ENCODE measurements at places on chromosomes 3 and 15.
A peak's percentile ranks its signal among the peaks of the same experiment; 100 is the strongest.

- DNase-seq, result no peak
These were observed 9.0 kb downstream of the SSUH2 start for GRCh38 chr3:8635631-8636030.

GRCh38 chr15:77597804-77598453 is 34.8 kb downstream of the LINGO1 start:
- DNase-seq, result no peak

DNA sequence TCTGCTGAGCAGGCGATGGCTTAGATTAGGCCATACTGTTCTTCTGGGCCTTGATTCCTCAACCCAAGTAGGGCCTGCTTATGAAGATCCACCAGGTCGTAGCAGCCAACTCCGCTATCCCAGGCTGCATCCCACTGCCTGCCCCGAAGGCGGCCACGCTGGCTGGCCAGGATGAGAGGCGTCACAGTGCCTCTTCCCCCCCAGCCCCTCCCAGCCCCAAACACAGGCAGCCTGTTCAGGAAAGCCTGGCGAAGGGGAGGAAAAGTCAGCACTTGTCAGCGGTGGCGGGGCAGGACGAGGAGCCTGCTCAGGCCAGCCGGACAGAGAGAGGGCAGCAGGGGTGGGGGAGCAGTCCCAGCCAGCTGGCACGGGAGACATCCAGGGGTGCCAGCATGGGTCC is 11.2 kb downstream of the PTH1R start:
- no peak for DNase-seq

DNA sequence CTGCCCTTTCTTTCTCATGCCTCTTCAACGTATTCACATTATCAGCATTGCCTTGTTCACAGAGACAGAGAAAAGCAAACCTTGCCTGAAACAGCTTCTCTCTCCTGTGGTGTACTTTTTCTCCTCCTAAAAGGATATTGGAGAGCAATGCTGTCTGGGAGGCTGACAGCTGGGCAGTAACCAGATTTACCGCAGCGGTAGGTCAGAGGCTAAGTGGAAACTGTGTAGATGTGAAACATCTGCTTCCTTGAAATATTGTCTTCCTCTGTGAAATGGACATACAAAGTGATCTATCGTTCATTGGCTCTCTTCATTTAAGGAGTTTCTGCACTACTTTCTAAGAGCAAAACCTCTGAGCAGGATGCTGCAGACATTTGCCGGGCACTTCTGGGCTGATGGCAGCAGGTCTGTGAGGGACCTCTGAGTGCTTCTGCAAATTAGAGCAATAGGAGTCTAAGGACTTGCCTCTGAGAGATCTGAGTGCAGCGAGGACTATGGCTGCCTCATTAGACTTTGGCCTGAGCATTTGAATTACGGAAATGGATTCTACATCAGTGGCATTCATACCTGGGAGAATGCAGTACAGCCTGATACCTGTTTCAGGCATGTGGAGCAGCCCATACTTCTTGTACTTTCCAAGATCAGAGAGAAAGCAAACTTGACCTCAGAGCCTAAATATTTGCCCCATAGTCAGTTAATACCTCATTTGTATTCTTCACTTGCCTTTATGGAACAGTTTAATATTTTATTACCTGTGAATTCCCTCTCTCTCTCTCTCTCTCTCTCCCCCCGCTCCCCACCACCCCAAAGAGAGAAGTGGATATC is 260.5 kb upstream of the TPRG1 start:
- no peak for DNase-seq

DNA sequence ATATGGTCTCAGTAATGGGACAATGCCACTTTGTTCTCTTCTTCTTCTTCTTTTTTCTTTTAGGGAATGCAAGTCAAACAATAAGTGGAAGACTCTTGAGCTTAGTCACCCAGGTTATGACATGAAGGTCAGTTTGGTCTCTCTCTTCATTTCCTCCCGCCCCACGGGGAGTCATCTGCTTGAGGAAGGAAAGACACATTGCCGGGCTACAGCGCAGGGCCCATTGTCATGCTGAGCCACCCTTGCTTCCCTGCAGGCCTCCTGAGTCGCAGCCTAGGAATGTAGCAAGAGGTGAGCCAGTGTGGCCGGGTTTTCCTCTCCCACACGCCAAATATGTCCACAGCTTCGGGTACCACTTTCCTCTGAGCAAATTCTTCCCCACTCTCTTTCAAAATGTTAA is 47.6 kb downstream of the RAP2B start:
- DNase-seq, result no peak

DNA sequence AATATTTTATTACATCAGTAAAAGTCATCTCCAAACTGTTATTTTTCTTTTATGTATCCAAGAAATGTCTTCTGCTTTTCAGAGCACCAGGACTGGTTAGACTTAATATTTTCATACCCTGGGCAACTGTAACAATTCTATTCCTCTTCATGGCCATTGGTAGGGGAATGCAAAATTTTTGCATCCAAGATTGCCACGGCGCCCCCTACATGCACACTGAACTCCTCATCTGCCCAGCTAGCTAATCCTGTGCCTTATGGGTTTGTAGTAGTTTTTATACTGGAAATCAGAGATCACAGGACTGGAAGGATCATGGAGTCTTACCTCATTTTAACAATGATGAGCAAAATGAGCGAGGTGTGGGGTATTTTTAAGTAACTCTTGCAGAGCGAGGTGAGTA is 74.2 kb downstream of the CRTC3 start:
- no peak for DNase-seq

- no peak for DNase-seq
These were observed 66.8 kb downstream of the CHRNA7 start for GRCh38 chr15:32096916-32097617.

GRCh38 chr15:98855067-98855814 is 152.4 kb downstream of the PGPEP1L start:
- DNase-seq, result no peak

- DNase-seq, result no peak
These were observed 372.7 kb downstream of the SHQ1 start for GRCh38 chr3:72475258-72476138.

DNA sequence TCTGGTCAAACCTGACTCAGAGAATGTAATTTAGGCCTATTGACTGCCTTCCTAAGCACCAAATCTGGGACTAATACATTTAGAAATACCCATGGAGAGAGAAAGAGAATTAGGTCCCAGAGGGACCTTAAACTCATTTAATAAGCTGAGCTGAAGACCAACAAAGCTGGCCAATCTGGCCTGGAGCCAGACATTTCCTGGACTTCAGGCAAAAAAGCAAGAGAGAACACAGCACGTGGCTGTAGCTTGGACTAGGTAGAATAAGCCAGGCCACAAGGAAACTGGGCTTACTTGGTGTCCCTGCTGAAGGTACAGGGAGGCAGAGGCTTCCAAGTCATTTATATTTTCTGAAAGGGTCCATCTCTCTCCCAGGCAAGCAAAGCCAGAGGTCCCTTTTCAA is 88.1 kb downstream of the RTP4 start:
- DNase-seq, result no peak

GRCh38 chr3:49750056-49750455 is 26.3 kb upstream of the GMPPB start:
- DNase-seq, result no peak

- DNase-seq, result no peak
These were observed 25.8 kb upstream of the GOLGA6C start for GRCh38 chr15:75232252-75232813.

GRCh38 chr3:163951397-163951987 is 1126.8 kb downstream of the SI start:
- no peak for DNase-seq

- DNase-seq, result no peak
These were observed 14.9 kb upstream of the GRM2 start for GRCh38 chr3:51691949-51692348.

- DNase-seq, result no peak
These were observed 353.6 kb downstream of the ULK4 start for GRCh38 chr3:41608347-41608746.

DNA sequence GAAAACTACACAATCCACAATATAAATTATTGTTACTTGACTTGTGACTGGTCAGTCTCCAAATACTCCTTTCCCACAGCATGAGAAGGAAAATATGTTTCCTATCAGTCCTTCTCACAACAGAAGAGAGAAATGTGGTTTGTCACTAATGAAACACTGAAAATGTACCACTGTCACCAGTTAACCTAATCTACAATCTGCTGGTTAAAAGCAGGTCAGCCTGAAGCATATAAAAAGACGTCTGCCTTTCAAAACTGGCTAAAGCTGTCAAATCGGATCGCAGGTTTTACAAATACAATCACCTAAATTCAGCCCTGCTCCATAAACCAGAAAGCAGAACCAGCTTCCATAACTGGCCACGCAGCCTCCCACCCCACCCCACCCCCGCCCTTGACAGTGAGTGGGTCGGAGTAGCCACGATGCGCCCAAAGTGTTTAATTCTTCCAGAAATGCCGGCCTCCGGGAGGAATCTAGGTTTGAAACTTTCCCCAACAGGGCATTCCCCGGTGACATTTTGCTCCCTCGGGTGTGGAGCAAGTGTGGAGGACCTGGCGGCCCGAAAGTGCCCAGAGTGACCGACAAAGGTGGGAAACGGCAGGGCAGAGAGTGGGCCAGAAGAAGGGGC is 682 bp downstream of the ETFA start:
- DNase-seq, result no peak

- DNase-seq, result no peak
These were observed 49.2 kb downstream of the CTNNB1 start for GRCh38 chr3:41248525-41248924.

- no peak for DNase-seq
These were observed 66.3 kb downstream of the MEGF11 start for GRCh38 chr15:66187271-66187670.

GRCh38 chr3:133548090-133548489 is 25.4 kb upstream of the CDV3 start:
- no peak for DNase-seq

GRCh38 chr3:71991046-71991445 is 206.1 kb upstream of the PROK2 start:
- DNase-seq, result no peak

DNA sequence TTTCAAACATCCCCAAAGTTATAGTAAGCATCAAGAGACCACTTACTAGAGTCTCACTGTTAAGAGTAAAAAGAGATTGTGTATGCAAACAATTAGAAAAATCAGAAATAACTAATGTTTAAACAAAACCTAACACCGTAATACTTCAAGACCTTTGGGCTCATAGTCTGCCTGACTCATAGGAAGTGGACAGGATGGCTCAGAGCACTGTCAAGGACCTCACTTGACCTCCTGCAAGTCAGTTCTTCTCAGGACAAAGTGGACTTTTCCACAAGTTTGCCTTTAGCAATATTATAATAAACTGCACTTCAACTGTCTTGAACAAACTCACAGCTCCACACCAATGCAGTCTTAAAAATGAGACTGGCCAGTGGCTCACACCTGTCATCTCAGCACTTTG is 34.8 kb downstream of the IL12A start:
- DNase-seq, result no peak

- DNase-seq, result peak; percentile 37
These were observed 453.9 kb upstream of the PROK2 start for GRCh38 chr3:72238801-72239200.

DNA sequence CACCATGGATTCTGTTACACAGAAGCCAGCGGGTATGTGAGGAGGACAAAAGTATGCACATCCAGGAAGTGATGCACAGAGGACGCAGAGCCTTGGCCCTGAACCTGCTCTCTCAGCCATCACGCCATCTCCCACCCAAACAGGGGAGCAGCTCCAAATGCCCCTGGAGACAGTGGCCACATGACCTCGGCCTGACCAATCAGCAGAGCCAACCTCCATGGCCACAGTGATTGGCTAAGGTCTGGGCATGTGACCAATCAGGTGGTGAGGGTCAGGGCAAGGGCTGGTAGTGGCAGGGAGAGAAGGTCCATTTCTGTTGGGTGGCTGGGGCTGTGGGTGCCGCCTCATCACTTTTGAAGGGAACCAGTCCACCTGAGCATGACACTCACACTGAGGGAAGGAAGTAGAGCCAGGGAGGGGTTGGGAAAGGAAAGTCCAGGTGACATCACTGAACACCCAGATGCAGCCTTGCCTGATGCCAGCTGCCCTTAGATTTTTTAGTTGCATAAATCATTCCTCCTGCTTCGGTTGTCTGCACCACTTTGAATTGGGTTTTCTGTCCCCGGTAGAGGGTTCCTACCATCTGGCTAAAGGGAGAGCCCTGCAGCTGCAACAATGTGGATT is 70.3 kb upstream of the IQSEC1 start:
- no peak for DNase-seq

DNA sequence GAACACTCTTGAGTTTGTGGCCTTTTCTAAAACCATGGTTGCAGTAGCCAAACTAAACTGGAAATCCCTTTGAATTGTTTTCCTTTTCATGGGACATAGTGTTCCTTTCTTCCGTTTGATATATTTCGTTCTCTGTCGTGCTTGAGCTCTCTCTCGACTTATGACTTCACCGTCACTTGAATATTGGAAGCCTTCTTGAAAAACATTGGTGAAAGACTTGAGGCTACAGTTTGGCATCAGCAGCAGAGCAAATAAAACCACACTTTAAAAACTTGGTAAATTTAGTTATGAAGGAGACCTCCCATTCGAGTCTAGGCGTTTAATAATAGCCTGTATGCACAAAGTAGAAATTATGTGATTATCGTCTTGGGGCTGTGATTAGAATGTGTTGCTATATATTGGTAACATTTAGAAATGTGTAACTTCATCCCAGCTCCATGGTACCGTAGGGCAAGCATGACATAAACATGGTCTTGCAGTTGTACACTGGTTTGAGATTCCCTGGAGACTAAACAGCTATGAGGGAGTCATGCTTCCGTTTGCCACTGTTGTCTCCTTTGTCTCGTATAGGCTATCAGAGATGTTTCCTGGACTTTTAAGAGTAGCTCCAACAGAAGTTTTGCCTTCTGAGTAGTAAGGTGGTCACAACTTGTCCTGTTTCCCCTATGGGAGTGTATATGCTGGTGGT is 122.3 kb downstream of the PTPRG start:
- DNase-seq, result no peak

GRCh38 chr3:194326192-194326967 is 24.7 kb downstream of the CPN2 start:
- DNase-seq, result no peak

DNA sequence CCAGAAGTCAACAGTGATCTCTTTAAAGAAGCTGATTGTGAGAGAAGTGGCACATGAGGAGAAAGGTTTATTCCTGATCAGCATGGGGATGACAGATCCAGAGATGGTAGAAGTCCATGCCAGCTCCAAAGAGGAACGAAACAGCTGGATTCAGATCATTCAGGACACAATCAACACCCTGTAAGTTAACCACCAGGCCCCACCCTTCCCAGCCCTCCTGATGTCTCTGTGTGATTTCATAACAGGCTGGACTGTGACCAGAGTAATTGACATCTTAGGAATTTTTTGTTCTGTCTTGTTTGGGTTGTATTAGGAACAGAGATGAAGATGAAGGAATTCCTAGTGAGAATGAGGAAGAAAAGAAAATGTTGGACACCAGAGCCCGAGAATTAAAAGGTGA is 67.7 kb downstream of the KLHL25 start:
- DNase-seq, result no peak

DNA sequence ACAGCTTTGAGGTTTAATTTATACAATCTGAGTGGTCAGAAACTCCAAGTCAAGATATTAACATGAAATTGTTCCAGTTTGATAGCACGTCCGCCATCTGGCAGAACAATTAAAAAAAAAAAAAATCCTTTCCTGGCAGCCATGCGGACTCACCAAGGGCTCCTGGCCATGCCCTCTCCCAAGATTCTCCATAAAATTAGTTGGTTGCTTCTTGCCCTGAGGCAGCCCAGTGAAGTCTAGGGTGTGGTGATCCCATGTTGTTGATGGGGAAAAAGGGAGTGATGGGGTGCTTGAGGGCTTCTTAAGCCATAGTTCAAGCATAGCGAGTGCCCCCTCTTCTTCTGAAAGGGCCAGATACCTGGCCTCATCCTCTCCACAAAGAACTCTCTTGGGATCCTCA is 81.7 kb upstream of the CCNL1 start:
- DNase-seq, result no peak
